Right hindlimb (tissue), 1 donor: ENCODE measurements at places on chromosomes 16 and 17.

DNA sequence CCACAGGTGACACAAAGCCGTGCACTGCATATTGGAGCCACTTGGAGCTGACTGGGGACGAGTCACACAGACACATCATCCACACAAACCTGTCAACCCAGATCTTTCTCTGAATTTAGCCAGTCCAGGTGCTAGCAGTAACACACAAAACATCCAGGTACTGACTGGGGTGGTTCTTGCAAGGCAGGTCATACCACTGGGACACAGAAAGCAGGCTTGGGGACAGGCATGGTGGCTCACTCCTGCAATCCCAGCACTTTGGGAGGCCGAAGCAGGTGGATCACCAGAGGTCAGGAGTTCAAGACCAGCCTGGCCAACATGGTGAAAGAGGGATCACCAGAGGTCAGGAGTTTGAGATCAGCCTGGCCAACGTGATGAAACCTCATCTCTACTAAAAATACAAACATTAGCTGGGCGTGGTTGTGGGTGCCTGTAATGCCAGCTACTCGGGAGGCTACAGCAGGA, 14.9 kb downstream of the ENPP7 start:
- DNase-seq: no peak

GRCh38 chr17:56213031-56213430, 59.8 kb downstream of the ANKFN1 start:
- no peak for DNase-seq

- no peak for DNase-seq
These were observed 573 bp downstream of the CDT1 start for GRCh38 chr16:88804173-88804551.

- DNase-seq: no peak
These were observed 264.3 kb downstream of the CPPED1 start for GRCh38 chr16:12539185-12539929.
